Vein endothelial cell (primary cell): ENCODE measurements at places on chromosomes 3 and 15. TPM values are rescaled to one million over a fixed set of nuclear protein-coding genes. Genes with fewer than 3 reads are reported as not detected.

CAV3 gene
- not detected in 2 replicates for total RNA-seq

ST8SIA2 gene
- total RNA-seq: not detected in 2 replicates

LAMB2 gene
- 255 and 353 TPM in 2 replicates for total RNA-seq

CHRNA5 gene
- 6.0 and 6.9 TPM in 2 replicates for total RNA-seq

CORO2B gene
- total RNA-seq: 4.2 and 4.6 TPM in 2 replicates

OTOL1 gene
- total RNA-seq: not detected in 2 replicates
